Right kidney (tissue), 9 donors: ENCODE measurements at places on chromosomes 5 and 9.

GRCh38 chr5:127863161-127863560 lies 160.0 kb downstream of the CCDC192 start:
- no peak for DNase-seq

- no peak for DNase-seq
These were observed 108.6 kb upstream of the ERCC6L2 start for GRCh38 chr9:95766906-95767305.

- peak; percentile 85 for DNase-seq
These were observed 1.3 kb upstream of the NFIB start for GRCh38 chr9:14314929-14315874.

- DNase-seq, result peak; percentile 56
These were observed 49.2 kb downstream of the EBF1 start for GRCh38 chr5:159050316-159051143.

DNA sequence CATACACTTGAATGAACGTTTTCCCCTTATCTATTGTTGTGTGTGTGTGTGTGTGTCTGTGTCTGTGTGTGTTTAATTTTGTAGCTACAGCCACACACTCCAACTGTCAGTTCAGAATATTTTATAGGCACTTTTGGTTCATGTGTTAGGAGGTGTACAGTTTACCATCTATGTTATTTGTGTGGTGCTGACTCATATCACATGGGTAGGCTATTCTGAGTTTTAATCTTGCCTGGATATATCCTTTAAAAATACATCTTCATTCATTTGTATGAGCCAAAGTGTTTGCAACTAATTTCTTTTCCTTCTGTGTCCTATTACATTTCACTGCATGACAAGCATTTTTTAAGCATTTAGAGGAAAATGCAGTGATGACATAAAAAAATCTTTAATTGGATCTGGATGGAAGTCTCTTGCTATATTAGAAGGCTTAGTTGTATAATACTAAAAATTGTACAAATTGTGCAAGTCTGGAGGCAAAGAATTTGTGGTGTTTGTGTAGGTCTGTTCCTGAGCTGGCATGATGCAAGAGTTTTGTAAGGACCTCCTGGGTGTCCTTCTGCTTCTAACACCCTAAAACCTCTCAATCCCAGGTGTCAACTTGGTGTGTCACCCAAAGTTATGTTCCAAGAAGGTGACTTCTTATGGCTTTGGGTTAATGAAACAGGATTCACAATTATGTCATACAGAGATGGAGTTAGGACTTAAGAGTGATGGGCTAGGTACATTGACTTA lies 52.4 kb upstream of the HMHB1 start:
- no peak for DNase-seq

- DNase-seq, result no peak
These were observed at the start of gene FCN2 for GRCh38 chr9:134880484-134881312. Gene FCN2, plus strand, starts transcription at chr9:134880810. Its CDS starts 12 bp downstream, at chr9:134880822.

DNA sequence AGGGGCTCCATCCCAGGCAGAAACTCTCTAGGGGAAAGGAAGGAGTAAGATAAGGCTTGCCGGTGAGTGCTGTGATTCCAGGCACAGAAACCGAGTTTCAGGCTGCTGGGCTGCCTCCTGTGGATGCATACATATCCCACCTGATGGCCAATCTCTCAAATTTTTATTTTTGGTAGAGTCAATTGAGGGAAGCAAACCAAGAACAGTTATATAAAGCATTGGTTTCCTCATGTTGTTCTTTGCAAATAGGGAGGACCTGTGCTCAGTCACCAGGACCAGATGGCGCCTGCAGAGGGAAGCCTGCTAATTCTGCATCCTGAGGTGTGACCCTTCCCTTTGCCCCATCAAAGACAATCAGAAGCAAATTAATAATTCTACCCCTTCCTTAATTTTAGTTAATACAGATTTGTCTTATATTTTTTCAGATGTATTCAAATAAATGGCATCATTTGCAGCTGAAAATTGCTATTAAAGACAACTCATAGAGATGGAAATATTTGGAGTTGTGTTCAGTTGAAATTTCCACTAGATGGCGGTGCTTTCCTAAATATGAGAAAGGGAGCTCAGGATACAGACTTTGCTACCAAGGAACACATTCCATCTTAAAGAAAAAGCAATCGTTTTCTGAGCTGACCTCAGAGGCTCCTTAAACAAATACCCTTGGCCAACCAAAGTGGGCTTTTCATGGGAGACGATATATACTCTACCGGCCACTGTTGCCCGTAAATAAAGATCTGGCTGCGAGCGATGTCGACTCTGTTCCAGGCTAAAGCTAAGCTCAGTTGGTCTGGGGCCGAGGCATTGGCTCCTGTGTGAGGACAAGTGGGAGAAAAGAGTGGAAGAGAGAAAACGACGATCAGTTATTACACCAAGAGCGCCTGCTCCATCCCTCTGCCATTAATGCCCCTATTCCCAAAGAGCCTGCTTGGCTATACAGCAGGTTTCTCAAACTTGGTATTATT lies 225.7 kb upstream of the KLF9 start:
- peak; percentile 31 for DNase-seq

- DNase-seq, result no peak
These were observed 63.3 kb upstream of the CKS2 start for GRCh38 chr9:89247431-89248353.

GRCh38 chr9:36603006-36603405 lies 30.3 kb downstream of the MELK start:
- no peak for DNase-seq

DNA sequence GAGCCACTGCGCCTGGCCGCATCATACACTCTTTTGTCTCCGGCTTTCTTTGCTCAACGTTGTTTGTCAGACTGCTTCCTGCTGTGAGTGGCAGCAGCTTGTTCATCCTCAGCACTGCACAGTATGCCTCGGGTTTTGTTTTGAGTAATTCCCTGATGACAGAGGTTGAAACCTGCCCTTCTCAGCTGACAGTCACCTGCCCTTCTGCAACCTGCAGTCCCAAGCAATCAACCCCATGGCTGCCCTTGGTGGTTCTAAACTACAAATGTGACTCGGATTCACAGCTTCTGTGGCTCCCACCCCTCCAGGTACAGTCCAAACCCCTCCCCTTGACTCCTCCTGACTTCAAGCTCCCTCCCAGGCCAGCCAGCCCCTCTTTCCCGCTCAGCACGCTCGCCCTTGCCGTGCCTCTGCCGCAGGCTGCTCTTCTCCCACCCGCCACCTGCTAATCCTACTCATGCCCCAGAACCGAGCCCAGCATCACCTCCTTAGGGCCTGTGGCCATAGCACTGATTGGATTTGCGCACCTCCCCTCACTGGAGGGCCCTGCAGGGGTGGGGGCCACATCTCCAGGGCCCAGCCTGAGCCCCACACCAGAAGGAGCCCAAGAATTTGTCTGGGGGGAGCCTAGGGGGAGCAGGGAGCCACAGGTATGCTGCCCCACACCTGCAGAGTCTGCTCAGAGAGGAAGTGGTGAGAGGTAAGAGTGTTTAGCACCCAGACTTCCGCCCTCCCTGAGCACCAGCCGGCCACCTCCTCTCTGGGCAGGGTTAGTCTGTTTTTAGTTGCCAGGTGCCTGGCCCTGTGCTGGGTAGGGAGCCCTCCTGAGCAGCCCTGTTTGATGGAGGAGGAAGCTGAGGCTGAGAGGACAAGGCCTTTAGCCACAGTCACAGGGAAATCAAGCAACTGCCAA lies 10.1 kb downstream of the EEIG1 start:
- DNase-seq, result peak; percentile 19

DNA sequence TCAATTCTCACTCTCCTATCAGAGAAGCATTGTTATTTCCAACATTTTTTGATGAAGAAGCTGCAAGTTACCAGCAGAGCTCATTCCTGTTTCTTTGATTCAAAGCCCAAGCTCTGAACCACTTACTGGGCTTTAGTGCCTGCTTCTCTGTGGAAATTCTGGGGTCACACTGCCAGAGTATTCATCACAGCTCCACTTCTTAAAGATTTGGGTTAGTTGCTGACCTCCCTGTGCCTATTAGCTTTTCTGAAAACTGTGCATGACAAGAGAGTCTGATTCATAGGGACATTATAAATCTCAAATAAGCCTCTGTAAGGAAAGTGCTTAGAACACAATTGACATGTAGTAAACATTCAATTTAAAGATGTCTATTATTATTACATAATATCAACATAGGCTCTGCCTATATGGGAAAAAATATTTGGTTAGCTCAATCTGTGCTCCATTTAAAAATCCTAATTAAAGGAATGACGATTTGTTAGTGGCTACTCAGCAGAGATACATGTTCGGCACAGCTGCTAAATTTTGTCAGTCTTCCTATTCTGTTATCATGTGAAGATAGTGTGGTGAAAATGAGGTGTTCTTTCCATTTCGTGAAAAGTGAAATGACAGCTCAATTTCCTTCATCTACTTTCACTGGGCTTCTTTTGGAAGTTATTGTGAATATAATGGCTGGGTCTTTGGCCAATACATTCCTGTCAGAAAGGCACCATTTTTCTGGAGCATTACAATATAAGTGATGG lies 293.0 kb downstream of the KCTD16 start:
- DNase-seq, result no peak

- DNase-seq, result peak; percentile 33
These were observed 11.5 kb upstream of the NKX2-5 start for GRCh38 chr5:173246511-173246910.

GRCh38 chr5:22938362-22938761 lies 85.2 kb upstream of the CDH12 start:
- no peak for DNase-seq

DNA sequence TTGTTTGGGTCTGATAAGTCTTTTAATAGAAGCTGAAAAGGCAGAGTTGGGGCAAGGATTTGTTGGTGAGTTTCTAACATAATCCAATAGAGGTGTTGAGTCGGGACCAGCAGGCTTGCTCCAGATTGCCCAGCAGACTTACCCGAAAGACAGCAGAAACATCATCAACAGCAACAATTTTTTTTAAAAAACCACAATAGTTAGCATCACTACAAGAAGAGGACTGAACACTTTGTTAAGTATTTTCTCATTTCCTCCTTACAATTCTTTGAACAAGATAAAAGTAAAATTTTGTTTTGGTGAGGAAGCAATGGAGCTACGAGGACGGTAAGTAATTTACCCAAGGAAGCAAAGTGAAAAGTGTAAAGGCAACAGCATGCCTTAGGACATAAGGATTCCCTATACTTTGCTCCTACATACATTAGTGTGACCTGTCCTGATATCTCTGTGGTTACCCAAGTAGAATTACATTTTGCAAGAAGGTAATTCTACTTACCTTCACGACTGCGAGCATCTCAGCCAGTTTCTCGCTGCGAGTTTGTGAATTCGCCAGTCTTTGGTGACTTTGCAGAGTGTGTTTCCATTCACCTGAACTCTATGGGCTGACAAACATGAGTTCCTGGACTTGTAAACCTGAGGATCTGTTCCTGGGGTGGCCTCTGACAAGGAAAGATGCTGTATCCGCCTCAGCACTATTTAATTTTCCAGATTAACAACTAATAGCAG lies 13.2 kb downstream of the ITK start:
- DNase-seq, result no peak

- peak; percentile 83 for DNase-seq
These were observed 1.0 kb upstream of the MEF2C start for GRCh38 chr5:88883836-88884607.

DNA sequence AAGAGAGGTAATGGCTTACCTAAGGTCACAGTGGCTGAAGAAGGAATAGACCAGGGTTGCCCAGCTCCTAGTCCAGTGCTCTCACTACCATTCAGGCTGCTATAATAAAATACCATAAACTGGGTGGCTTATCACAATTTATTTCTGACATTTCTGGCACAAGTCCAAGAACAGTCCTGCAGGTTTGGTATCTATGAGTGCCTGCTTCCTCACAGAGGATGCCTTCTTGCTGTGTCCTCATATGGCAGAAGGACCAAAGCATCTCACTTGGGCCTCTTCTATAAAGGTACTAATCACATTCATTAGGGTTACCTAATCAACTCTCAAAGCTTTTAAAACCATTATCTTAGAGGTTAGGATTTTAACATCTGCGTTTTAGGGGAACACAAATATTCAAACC lies 17.2 kb downstream of the STARD4 start:
- no peak for DNase-seq

- no peak for DNase-seq
These were observed 165.1 kb downstream of the PLK2 start for GRCh38 chr5:58294598-58295305.

DNA sequence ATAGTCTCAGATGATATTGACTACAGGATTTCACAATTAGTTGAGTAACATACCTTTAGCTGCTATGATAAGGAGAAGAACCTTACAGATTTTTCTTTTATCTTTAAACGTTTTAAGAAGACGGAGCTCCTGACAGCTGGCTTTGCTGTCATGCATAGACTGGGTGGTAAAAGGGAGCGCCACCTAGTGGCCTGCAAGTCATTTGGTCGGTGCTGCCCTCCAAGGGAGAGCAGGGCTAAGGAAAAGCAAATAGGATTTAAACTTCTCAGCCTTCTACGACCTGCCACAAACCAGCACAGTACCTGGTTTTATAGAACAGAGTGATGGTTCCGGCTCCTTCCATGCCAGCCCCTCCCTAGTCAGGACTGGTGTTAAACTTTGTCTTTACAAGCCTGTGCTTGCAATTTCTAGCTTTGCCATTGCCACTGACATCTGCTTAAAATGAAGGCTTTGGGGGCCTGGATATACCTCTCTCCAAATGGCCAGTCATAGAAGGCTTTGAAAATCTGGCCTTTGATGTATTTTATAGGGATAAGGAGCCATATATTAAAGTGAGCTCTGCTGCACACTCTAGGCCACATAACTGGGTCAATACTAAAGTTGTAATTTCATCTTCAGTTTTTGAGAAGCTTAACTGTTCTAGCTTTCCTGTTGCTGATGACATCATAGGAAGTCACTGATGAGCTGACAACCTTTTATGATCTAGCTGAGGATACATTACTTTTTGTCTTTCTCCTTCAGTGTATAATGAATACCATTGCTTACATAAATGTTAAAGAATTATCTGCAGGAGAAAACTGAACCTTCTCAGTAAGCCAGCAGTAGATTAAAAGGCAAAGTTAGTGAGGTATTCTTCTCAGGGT lies 31.1 kb upstream of the ADAMTSL1 start:
- peak; percentile 45 for DNase-seq

DNA sequence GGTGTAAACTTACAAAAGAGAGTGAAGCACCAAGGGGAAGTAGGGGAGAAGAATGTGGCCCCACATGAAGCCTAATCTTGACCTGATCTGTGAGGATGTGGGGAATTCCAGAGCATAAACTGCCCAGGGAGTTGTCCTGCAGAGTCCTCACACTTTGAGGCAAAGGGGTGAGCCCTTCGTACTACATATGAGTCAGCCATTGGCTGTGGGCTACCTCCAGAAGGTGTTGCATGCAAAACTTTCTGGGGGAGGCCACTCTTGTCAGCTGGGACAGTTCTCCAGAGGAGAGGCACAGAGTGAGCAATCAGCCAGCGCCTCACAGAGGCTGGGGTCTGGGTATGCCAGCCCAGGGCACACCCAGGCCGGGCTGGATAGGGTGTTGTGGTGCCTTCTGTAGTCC lies 98.1 kb upstream of the NMUR2 start:
- DNase-seq, result no peak

- DNase-seq, result no peak
These were observed 34.3 kb downstream of the SLC44A1 start for GRCh38 chr9:105278751-105279150.

GRCh38 chr9:122546196-122546595 lies 6.7 kb upstream of the OR1N2 start:
- no peak for DNase-seq

DNA sequence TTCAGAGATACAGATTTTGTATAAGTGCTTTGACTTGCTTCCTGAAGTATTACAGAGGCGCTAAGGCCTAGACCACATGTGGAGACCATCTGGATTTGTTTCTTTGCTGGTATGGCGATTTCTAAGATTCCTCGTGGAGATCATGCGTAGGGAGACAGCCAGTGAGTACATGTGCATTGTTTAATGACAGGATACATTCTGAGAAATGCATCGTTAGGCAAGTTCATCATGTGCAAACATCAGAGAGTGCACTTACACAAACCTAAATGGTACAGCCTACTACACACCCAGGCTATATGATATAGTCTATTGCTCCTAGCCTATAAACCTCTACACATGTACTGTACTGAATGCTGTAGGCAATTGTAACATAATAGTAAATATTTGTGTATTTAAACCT lies 16.5 kb upstream of the CEP120 start:
- DNase-seq, result no peak
